ENCODE measurements at places on chromosomes 4 and X.

DNA sequence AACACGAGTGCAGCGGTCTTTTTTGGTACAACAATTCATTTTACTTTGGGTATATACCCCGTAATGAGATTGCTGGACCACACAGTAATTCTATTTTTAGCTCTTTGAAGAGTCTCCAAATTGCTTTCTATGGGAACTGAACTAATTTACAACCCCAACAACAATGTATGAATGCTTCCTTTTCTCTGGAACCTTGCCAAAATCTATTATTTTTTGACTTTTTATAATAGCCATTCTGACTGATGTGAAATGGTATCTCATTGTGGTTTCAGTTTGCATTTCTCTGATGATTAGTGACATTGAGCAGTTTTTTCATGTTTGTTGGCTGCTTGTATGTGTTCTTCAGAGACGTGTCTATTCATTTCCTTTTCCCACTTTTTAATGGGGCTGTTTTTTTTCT is 240.8 kb downstream of the STK32B start:
- DNase-seq = no peak

DNA sequence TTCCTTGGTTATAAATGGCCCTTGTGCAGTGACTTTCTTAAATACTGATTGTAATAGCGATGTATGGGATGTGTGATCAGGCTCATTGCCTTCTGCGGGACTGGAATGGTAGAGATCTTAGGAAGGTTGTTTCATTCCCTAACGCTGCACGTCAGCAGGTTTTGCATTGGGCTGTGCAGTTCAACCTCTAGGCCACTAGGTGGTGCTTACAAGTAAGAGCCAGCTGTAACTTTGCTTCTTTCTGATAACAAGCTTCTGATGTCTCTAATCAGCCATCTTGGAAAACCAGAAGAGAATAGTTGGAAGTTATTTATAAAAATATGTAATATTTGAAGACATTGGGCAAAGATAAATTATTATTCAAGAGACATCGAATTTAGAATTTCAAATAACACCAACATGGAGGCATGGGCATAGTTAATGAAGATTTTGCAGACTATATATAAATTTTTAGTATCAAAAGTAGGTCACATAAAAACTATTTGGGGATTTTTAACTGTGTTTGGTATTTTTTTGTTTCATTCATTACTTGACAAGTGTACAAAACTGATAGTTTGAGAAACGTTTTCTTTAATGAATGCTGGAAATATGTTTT is 339.7 kb upstream of the PCDH7 start:
- peak; percentile 71 for DNase-seq

GRCh38 chr4:155807021-155807420 is 48.2 kb downstream of the GUCY1B1 start:
- DNase-seq = peak; percentile 22

- DNase-seq = no peak
Observed at GRCh38 chr4:109985993-109986974, 73.6 kb downstream of the EGF start.

DNA sequence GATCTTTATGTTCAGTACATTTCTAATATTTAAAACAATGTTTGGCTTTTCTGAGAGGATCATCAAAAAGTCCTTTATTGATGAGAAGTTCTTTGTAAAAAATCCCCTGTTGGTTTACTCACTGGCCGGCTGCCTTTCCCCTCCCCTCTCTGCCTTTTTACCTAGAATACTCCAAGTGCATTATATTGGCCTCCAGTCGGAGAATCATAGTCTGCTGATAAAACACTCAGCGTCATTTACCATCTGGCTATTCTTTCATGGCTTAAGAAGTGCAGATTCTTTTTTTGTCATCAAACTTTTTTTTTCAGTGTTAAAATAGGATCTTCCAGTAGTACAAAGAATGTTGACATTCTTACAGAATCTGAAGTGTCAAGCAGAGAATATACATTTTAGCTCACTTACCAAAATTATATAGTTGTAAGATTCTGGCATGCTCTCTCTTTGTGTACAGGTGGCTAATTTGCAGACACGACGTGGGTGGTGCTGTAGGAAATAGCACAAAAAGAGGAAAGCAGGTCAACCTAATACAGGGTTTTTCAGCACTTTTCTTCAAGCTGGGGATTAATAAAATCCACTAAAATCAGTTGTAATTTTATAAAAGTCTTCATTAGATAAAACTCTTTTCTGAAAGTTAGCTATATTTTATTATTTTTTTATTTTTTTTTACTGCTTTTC is 731.8 kb downstream of the KCTD8 start:
- DNase-seq = no peak

- no peak for DNase-seq
Observed at GRCh38 chr4:139209470-139210063, 32.5 kb upstream of the ELF2 start.

DNA sequence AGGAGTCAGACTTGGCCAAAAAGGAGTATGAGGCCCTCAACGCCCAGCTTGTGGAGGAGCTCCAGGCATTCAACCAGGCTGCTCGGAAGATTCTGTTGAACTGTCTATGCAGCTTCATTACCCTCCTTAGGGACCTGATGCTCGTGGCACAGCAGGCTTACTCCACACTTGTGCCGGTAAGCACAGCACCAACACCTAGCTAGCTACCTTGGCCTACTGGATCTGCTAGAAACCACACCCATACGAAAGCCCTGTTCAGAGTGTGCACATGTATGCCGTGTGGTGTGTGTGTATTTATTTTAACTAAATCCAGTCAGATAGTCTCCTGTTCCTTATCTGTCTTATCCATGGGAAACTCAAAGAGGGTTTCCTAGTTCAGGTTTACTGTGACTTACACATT is 49.3 kb downstream of the INTS12 start:
- DNase-seq = no peak

GRCh38 chr4:159434114-159434870 is 331.4 kb downstream of the RAPGEF2 start:
- DNase-seq = peak; percentile 66

DNA sequence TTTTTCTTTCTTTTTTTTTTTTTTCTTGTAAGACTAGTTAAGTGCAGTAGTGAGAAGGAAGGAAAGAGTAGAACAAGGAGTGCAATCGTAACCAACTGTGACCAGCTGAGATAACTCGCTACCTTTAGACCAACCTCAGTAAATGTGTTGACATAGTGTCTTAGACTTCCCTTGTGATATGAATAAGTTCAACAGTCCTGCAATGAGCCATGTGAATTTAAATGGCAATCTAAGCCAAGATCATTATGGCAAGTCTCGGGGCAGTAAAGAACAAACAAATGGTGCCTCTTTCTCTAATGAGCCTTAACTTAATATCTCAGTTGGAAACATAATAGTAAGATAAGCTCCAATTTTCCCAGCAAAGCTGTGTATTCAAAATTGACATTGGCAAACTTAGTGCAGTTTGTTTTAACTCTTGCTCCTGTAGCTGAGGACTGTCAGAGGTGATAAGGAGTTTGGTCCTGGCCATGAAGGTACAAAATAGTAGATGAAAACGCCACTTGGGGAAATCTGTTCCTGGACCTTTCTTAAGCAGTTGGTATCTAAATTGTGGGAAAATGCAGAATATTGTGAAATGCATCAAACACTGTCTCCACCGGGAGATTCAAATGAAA is 13.8 kb upstream of the RELL1 start:
- DNase-seq = no peak

- no peak for DNase-seq
Observed at GRCh38 chr4:98833384-98833783, 95.5 kb downstream of the EIF4E start.

DNA sequence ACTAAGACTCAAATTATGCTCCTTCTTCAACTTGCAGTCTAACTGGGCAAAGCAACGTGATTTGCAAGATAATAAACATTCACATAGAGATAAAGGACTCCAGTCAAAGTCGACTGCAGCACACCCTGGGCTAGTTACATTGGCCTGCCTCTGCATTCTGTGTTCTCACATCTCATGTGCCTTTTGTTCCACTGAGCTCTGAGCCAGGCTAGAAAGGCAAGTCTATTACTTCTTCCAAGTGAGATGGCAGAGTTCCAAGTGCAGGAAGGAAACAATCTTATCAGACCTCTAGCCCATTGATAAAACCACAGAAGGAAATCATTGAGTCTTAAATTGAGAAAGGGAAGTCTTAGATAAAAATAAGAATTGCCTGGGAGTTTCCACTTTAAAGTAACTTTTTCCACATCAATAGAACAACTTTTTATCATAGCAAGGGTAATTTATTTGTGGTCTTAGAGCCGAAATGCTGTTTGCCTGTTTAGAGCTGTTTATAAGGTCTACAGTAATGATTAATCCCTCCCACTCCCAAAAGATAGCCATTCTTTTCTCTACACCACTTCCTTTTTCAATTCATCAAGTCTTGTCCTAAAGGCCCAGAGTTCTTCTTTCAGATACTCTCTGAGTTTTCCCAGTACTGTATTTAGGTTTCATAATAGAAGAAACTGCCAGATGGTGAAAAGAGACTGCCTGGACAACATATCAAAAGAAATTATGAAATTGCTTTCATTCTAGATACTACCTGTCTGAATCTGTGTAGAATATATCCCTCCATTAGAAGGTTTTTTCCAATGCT is 200.2 kb downstream of the GUCY2F start:
- DNase-seq = peak; percentile 46

- DNase-seq = peak; percentile 84
Observed at GRCh38 chr4:88033309-88033708, 25.9 kb downstream of the PKD2 start.

- no peak for DNase-seq
Observed at GRCh38 chrX:68256990-68257389, 176.3 kb downstream of the OPHN1 start.

All from choroid plexus epithelial cell (primary cell).